Activated CD8-positive, alpha-beta memory T cell treated with anti-CD3 and anti-CD28 coated beads for 48 hours (primary cell): ENCODE measurements at places on chromosomes 11 and 22.

GRCh38 chr22:28118957-28119631 is 200.0 kb upstream of the PITPNB start:
- no peak for DNase-seq

GRCh38 chr11:123431619-123432018 is 1.6 kb downstream of the GRAMD1B start:
- DNase-seq = no peak

DNA sequence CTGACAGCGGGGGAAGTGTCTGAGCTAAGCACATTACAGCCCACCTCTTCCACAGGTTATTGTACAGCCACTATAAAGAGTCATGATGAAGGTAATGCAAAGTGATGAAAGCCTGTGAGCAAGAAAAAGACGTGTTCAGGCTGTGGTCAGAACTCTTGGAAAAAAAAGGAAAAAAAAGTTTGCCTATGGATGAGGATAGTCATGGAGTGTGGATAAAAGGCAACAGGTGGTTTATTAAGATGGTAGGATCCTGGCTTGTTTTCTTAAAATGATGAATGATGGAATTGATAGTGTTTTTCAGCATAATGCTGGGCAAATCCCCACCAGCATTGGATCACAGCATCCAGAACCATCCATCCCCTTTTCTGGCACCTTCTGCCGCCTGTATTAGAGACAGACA is 23.1 kb downstream of the UPB1 start:
- no peak for DNase-seq

GRCh38 chr11:27394781-27395228 is 31.8 kb upstream of the CCDC34 start:
- no peak for DNase-seq

- no peak for DNase-seq
These were observed 54.8 kb downstream of the NAT10 start for GRCh38 chr11:34160049-34160721.
